Activated T-helper 2 cell treated with anti-CD3 and anti-CD28 coated beads, Interferon-gamma antibody, Interleukin-2, Interleukin-4, amounts not matched to agents 10 μg/mL and 5 μg/mL and 100 μg/mL, durations not matched to agents 14 hours and 24 hours and 36 hours (primary cell): ENCODE measurements at places on chromosomes 6 and 20. TPM values are rescaled to one million over a fixed set of nuclear protein-coding genes. Genes with fewer than 3 reads are reported as not detected.

Gene RSPH9
- total RNA-seq, result not detected in 2 replicates

Gene DYNLT2
- 1.9 and 2.1 TPM in 2 replicates for total RNA-seq

Gene PLEKHG1
- total RNA-seq, result 1.6 and 1.8 TPM in 2 replicates

Gene ARG1
- not detected in 2 replicates for total RNA-seq

Gene HEY2
- not detected in 2 replicates for total RNA-seq

Gene HTR1E
- not detected in 2 replicates for total RNA-seq

Gene TFEB
- total RNA-seq, result 11.2 and 13.4 TPM in 2 replicates

Gene COL19A1
- total RNA-seq, result 0.14 and 0.16 TPM in 2 replicates

Gene LRP11
- total RNA-seq, result 3.6 and 4.3 TPM in 2 replicates

Gene METTL24
- not detected in 2 replicates for total RNA-seq

Gene PGC
- total RNA-seq, result not detected in 2 replicates

Gene PTPRK
- total RNA-seq, result 4.2 and 6.1 TPM in 2 replicates

Gene C6orf62
- 117 and 122 TPM in 2 replicates for total RNA-seq

Gene ASXL1
- 141 and 145 TPM in 2 replicates for total RNA-seq

Gene HLA-DMA
- total RNA-seq, result 15.9 and 19.0 TPM in 2 replicates

Gene CDH26
- 0.30 and 0.85 TPM in 2 replicates for total RNA-seq

Gene CLDN20
- total RNA-seq, result 0.21 TPM in 1 of 2 replicates, not detected in the other

Gene NNAT
- not detected in 2 replicates for total RNA-seq

Gene HLA-C
- 895 and 906 TPM in 2 replicates for total RNA-seq

Gene AK9
- 3.1 and 3.8 TPM in 2 replicates for total RNA-seq

Gene HLA-DQA2
- total RNA-seq, result 1.0 and 1.7 TPM in 2 replicates

Gene CCM2L
- total RNA-seq, result not detected in 2 replicates

Gene CTCFL
- total RNA-seq, result not detected in 2 replicates

Gene TMEM217
- 4.5 and 4.8 TPM in 2 replicates for total RNA-seq

Gene TNXB
- total RNA-seq, result 4.3 and 5.0 TPM in 2 replicates

Gene GRIK2
- total RNA-seq, result not detected in 2 replicates

Gene MPIG6B
- total RNA-seq, result not detected in 2 replicates

Gene HLA-DRB1
- 22.9 and 27.2 TPM in 2 replicates for total RNA-seq

Gene SCGN
- total RNA-seq, result not detected in 2 replicates

Gene OXT
- 0.55 TPM in 1 of 2 replicates, not detected in the other for total RNA-seq

Gene SCUBE3
- total RNA-seq, result not detected in 2 replicates

Gene CCN6
- total RNA-seq, result 0.34 TPM in 1 of 2 replicates, not detected in the other

Gene SIRPD
- total RNA-seq, result 0.37 TPM in 1 of 2 replicates, not detected in the other

Gene PAK1IP1
- 27.9 and 28.8 TPM in 2 replicates for total RNA-seq

Gene BMP2
- total RNA-seq, result 0.07 and 0.25 TPM in 2 replicates

Gene ECT2L
- total RNA-seq, result not detected in 2 replicates

Gene NMBR
- not detected in 2 replicates for total RNA-seq

Gene HINT3
- 7.1 and 7.9 TPM in 2 replicates for total RNA-seq

Gene SAMD10
- total RNA-seq, result 23.4 and 25.3 TPM in 2 replicates

Gene SMOC2
- not detected in 2 replicates for total RNA-seq
